Stimulated activated CD4-positive, alpha-beta T cell treated with anti-CD3 and anti-CD28 coated beads, Interleukin-4, amount 100 ng/mL, for 1 hour (primary cell): ENCODE measurements at places on chromosomes 6 and 20.

DNA sequence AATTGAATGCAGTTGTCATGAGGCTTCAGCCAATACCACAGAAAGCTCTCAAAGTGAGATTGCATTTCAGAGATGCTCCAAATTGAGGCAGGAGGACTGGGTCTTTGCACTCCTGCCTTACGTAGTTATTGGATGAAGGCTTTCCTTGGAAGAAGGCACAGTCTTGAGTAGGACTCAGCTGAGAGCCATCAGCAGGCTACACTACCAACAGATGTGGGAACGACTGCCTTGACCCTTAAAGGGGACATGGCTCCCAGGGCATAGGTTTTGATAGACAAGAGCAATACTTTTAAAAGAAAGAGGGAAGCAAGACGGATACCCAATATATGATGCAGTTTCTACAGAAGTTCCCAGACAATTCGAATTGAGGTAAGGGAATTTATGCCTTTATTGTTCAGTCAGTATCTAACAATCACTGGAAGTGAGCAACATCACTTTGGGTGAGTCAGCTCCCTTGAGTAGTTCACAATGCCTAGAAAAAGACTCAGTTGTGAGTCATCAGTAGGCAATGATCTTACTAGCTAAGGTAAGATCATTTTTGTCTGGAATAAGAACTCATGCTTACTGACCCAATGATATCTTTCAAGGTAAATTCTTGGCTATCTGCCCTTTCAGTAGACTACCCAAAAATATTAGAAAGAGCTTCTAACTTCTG lies 390.8 kb downstream of the GJA1 start:
- DNase-seq = no peak

- no peak for DNase-seq
Measured at GRCh38 chr6:27800731-27801373, 111.3 kb downstream of the OR2B2 start.

- DNase-seq = no peak
Measured at GRCh38 chr6:99345164-99345563, 4.3 kb downstream of the FAXC start.

GRCh38 chr20:32429745-32430360 lies 71.7 kb downstream of the ASXL1 start:
- DNase-seq = no peak

DNA sequence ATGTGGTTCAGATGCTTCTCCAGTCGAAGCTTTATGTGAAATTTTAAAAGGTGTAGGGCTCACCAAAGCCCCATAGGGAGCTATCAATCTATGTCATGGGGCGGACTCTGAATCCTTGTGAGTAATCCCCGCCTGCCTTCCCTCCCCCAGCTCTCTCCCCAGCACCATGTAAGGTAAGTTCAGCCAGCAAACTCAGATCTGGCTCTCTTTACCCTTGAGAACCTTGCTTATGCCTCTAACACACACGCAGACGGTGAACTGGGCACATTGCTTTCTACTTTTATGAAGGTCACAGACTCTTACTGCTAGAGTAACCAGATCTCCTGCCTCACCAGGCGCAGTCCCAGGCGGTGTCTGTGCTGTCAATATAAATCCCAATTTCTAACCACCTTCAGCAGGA lies 82.6 kb upstream of the CNKSR3 start:
- no peak for DNase-seq

- DNase-seq = peak; percentile 69
Measured at GRCh38 chr6:32255199-32256153, 31.6 kb upstream of the NOTCH4 start.

DNA sequence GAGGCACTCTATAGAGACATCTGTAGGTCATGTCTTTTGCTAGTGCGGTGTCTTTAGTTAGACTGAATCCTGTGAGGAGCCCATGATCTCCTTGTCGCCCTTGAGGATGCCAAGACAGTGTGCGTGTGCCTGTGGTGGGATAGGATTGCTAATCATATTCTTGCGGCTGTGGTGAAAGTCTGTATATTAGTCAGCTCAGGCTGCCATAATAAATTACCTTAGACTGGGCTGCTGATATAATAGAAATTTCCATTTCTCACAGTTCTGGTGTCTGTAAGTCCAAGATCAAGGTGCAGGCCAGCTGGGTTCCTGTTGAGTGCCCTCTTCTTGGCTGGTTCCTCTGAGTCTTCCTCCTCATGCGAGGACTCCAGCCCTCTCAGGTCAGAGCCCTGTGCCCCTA lies 141.2 kb downstream of the JARID2 start:
- no peak for DNase-seq

- no peak for DNase-seq
Measured at GRCh38 chr6:163260911-163261310, 153.6 kb upstream of the QKI start.

GRCh38 chr6:50818673-50819072 lies at the start of gene TFAP2B:
TFAP2B (plus strand) TSS chr6:50818871; CDS start chr6:50818892, 21 bp downstream.
- DNase-seq = no peak

- DNase-seq = no peak
Measured at GRCh38 chr6:80363501-80364122, 257.1 kb downstream of the BCKDHB start.

DNA sequence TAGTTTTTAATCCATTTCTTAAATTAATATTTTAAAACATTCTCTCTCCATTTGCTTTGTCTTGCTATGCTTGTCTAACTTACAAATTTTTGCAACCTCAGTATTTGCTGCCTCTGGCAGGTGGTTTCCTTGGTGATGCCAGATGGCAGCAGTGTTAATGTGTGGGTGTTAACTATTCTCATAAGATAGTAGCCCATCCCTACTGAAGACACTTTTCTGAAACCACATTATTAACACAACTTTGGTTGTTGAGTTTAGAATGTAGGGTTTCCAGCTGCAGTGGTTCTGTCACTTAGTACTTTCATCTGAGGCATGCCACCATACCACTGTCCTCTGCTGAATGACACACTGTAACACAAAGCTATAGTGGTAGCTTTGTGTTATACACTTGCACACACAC lies 75.1 kb downstream of the MYO6 start:
- no peak for DNase-seq

- DNase-seq = no peak
Measured at GRCh38 chr6:107357842-107358241, 101.5 kb downstream of the PDSS2 start.

GRCh38 chr6:155493026-155493693 lies 37.5 kb upstream of the NOX3 start:
- no peak for DNase-seq

- DNase-seq = no peak
Measured at GRCh38 chr6:27241443-27241842, 6.1 kb upstream of the PRSS16 start.

DNA sequence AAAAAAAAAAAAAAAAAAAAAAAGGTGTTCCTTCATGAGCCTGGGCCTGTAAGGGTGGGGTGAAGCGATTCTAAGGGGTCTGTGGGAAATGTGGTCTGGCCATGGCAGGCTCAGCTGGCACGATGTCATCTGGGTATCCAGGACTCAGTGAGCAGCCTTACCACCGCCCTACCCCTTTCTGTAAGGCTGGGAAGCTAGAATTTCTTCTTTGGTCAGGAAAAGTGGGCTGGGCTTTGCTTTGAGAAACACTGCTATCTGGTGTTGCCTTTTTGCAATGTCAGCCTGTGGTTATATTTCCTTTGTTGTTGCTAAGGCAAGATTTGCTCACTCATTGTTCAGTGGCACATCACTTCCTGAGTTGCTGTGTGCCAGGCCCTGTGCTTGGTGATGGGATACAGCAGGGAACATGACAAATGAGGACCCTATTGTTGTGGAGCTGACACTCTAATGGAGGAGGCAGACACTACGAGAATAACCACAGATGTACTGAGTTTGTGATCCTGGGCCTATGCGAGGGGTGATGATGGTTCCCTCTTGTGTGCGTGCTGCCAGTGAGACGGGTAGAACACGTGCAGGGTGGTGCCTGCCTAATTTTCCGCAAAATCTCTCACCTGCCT lies 45.9 kb upstream of the ZNFX1 start:
- no peak for DNase-seq

DNA sequence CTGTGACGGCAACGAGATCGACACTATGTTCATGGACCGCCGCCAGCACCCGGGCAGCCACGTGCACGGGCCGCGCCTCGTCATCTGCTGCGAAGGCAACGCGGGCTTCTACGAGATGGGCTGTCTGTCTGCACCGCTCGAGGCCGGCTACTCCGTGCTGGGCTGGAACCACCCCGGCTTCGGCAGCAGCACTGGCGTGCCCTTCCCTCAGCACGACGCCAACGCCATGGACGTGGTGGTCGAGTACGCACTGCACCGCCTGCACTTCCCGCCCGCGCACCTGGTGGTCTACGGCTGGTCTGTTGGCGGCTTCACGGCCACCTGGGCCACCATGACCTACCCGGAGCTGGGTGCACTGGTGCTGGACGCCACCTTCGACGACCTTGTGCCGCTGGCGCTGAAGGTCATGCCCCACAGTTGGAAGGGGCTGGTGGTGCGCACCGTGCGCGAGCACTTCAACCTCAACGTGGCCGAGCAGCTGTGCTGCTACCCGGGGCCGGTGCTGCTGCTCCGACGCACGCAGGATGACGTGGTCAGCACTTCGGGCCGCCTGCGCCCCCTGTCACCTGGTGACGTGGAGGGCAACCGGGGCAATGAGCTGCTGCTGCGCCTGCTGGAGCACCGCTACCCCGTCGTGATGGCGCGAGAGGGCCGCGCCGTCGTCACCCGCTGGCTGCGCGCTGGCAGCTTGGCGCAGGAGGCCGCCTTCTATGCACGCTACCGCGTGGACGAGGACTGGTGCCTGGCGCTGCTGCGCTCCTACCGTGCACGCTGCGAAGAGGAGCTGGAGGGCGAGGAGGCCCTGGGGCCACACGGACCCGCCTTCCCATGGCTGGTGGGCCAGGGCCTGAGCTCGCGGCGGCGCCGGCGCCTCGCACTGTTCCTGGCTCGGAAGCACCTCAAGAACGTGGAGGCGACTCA lies 943 bp downstream of the ABHD16B start:
- DNase-seq = no peak

- DNase-seq = no peak
Measured at GRCh38 chr20:31573555-31574321, 31.4 kb upstream of the ID1 start.
